ENCODE measurements at places on chromosomes 2 and 18.

GRCh38 chr2:38499548-38500282, 103.0 kb downstream of the HNRNPLL start:
- DNase-seq: no peak

GRCh38 chr2:152544638-152545037, 172.6 kb downstream of the PRPF40A start:
- no peak for DNase-seq

DNA sequence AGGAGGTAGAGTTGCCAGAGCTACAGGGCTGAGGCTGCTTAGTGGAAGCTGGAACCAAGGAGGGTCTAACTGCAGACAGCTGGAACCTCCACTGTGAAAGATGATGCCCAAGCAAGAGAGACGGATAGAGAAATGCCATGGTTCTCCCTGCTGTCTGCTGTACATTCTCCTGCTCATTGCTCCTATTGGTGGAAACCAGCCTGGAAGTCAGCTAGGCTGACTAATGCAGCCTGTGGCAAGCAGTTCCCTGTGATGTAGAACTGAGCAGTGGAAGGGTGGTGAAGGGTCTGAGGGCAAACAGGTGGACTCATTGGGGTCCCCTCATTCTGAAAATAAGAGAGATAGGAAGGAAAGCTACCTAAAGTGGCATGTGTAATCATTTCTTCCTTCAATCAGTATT, 563.6 kb downstream of the SLC4A3 start:
- DNase-seq: no peak

DNA sequence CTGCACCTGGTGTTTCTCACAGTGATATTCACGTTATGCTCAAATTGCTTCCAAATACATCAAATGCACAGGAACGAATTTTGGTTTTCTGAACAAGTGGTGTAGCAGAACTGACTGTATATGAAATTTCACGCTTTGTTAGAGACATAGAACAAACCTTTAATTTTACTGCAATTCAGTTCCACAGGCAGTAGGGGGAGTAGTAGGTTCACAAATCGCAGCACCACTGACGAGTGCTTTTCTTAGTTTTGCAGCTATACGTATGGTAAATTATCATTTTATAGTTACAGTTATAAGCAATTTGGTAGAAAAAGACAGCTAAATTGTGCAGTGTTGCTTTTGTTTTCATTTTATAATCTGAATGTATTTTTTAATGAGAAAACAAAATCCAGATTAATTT, 113.3 kb downstream of the KIAA1328 start:
- no peak for DNase-seq

DNA sequence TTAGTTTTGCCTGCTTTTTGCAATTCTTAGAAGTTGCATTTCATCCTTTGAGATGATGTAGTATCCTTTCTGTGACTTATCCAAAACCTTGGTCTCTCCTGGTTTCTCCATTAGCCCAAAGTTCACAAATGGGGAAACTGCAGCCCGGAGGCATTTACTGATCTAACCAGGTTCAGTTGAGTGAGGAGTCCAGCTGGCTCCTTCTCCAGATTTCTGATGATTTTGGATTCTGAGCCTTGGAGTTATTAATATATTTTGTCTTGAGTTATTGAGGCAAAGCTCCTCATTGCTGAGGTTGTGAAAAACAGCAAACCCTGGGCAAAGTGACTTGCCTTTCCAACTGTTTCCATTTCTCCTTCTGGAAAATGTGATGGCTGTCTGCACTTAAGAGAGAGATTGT, 1.7 kb downstream of the SLC1A4 start:
- no peak for DNase-seq

- DNase-seq: no peak
Observed at GRCh38 chr18:73961804-73962203, 185.8 kb downstream of the FBXO15 start.

DNA sequence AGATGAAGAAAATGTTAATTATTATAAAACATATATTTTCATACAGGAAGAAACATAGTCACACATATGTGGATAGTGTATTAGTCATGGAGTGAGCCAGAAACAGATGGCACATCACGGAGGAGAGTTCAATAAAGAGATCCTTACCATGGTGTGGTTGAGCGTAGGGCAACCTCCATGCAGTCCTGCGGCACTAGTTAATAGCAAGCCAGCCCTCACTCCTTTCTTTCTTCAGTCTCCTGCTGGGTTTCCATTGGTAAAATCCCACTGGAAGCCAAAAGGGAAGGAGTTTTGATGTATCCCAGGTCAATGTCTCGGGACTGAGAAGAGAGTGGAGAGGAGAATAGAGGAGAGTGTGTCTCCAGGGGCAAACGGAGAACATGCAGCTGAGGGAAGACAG, 328.1 kb downstream of the NR4A2 start:
- no peak for DNase-seq

GRCh38 chr2:151928380-151928779, 100.2 kb upstream of the ARL5A start:
- DNase-seq: no peak

- DNase-seq: no peak
Observed at GRCh38 chr2:132577686-132578085, 92.3 kb downstream of the LYPD1 start.

- no peak for DNase-seq
Observed at GRCh38 chr2:48532824-48533223, 2.9 kb downstream of the STON1 start.

DNA sequence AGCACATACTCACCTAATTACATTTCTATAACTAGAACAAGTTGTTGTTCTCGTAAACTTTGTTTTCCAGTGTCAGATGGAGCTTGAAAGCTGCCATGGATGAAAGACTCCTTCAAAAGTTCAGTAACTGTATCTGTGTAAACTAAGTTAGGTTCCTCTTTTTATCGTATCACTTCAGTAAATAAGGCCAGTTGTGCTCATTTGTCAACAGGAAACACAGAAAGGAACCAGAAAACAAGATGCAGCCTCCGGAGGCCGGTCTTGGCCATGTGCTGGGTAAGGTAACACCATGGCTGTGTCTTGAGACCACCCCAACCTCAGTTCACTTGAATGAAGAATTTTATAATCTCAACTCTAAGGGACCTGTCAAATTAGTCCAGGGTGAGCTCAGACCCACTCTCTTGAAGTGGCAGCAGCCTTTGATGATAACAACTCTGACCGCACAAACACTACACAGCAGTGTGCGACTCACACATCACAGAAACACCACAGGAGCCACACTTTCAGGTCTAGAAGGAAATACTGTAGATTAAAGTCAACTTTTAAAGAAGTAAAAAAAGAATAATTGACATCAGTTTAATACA, 213.8 kb downstream of the AFF3 start:
- no peak for DNase-seq

GRCh38 chr2:174802459-174802858, 38.2 kb upstream of the CHRNA1 start:
- DNase-seq: no peak

- no peak for DNase-seq
Observed at GRCh38 chr18:74368901-74369705, 53.5 kb downstream of the C18orf63 start.

- no peak for DNase-seq
Observed at GRCh38 chr2:207091928-207092327, 73.8 kb downstream of the KLF7 start.

GRCh38 chr18:49231553-49231952, 228.9 kb downstream of the DYM start:
- no peak for DNase-seq

GRCh38 chr2:206918263-206918662, 21.1 kb upstream of the CPO start:
- no peak for DNase-seq

Measured in vagina (tissue), 2 donors.